ENCODE measurements at places on chromosomes 16 and 17. TPM values are rescaled to one million over a fixed set of nuclear protein-coding genes. Genes with fewer than 3 reads are reported as not detected.

The OSBPL7 gene
- 42.6 TPM for total RNA-seq

The IGSF6 gene
- total RNA-seq, result 0.56 TPM

The NACA2 gene
- total RNA-seq, result not detected

The CCDC200 gene
- not detected for total RNA-seq

The SREBF1 gene
- total RNA-seq, result 38.9 TPM

The TPPP3 gene
- total RNA-seq, result 0.23 TPM

The CHST6 gene
- 0.16 TPM for total RNA-seq

The SCNN1G gene
- total RNA-seq, result not detected

The MYH13 gene
- total RNA-seq, result not detected

- peaks cover 21% of the 10 kb centered on the region for H3K27me3 ChIP-seq
- no peak overlapping the region for H3K27ac ChIP-seq
- no peaks in the 10 kb centered on the region for H3K36me3 ChIP-seq
- no peaks in the 10 kb centered on the region for H3K4me1 ChIP-seq
- no peak overlapping the region for H3K4me3 ChIP-seq
These were observed 15.7 kb upstream of the DHX8 start for GRCh38 chr17:43467981-43468581.

GRCh38 chr16:83743241-83743640, 64.5 kb upstream of the HSBP1 start:
- H3K4me3 ChIP-seq, result no peak overlapping the region
- H3K27ac ChIP-seq, result no peak overlapping the region
- DNase-seq, result no peak
- no peaks in the 10 kb centered on the region for H3K4me1 ChIP-seq
- H3K27me3 ChIP-seq, result no peaks in the 10 kb centered on the region
- H3K36me3 ChIP-seq, result no peaks in the 10 kb centered on the region

- H3K4me1 ChIP-seq, result no peaks in the 10 kb centered on the region
- no peak overlapping the region for H3K4me3 ChIP-seq
- DNase-seq, result no peak
- H3K27ac ChIP-seq, result no peak overlapping the region
- peaks cover 2% of the 10 kb centered on the region for H3K36me3 ChIP-seq
- no peaks in the 10 kb centered on the region for H3K27me3 ChIP-seq
These were observed 19.9 kb downstream of the SNX11 start for GRCh38 chr17:48127371-48128051.

- H3K27ac ChIP-seq, result no peak overlapping the region
- no peaks in the 10 kb centered on the region for H3K36me3 ChIP-seq
- no peak overlapping the region for H3K4me3 ChIP-seq
- H3K4me1 ChIP-seq, result peaks cover 7% of the 10 kb centered on the region
- no peak for DNase-seq
These were observed 64.6 kb downstream of the AXIN2 start for GRCh38 chr17:65496801-65497200.

- no peak overlapping the region for H3K27ac ChIP-seq
- H3K4me1 ChIP-seq, result no peaks in the 10 kb centered on the region
- no peaks in the 10 kb centered on the region for H3K27me3 ChIP-seq
- no peaks in the 10 kb centered on the region for H3K36me3 ChIP-seq
- no peak overlapping the region for H3K4me3 ChIP-seq
These were observed 104.5 kb downstream of the CRLF3 start for GRCh38 chr17:30720013-30720471.

DNA sequence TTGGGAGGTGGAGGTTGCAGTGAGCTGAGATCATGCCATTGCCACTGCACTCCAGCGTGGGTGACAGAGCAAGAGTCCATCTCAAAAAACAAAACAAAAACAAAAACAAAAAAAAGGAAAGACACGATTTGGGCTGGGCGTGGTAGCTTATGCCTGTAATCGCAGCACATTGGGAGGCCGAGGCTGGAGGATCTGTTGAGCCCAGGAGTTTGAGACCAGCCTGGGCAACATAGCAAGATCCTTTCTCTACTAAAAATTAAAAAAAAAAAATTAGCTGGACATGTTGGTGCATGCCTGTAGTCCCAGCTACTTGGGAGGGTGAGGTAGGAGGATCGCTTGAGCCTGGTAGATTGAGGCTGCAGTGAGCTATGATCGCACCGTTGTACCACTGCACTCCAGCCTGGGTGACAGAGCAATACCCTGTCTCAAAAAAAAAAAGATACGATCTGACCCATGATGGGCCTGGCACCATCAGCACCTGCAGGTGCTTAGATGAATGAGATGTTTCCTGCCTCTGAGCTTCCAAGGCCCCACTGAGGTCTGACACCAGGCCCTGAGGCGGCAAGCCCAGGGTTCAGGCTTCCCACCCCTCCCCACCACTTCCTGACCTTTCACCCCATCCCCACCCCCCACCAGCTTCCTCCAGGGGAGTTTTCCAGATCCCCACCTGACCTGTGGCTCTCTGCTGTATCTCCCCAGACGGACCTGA, 21.7 kb downstream of the ATP2A1 start:
- H3K27ac ChIP-seq, result no peak overlapping the region
- DNase-seq, result no peak
- peaks cover 6% of the 10 kb centered on the region for H3K36me3 ChIP-seq
- H3K4me3 ChIP-seq, result no peak overlapping the region

DNA sequence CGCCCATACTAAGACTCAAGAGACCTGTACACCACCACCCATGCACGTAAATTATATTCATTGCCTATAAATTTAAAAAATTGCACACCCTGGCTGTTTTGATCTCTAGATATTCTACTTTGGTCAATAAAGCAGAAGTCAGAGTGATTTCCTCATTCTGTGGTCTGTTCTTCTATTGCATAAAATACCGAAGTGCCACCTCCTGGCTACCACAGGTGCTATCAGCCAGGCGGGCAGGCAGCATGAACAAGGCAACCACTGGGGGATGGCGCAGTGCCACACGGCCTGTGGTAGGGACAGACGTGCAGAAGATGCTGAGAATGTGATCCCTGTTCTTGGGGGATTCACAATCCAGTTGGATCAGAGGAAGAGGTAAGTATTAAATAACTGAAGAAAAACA, 122.3 kb downstream of the CDK5R1 start:
- no peak overlapping the region for H3K4me3 ChIP-seq
- H3K27me3 ChIP-seq, result no peaks in the 10 kb centered on the region
- H3K27ac ChIP-seq, result no peak overlapping the region
- H3K4me1 ChIP-seq, result no peaks in the 10 kb centered on the region
- DNase-seq, result peak; percentile 75

- H3K27ac ChIP-seq, result no peak overlapping the region
- H3K4me3 ChIP-seq, result no peak overlapping the region
- no peaks in the 10 kb centered on the region for H3K36me3 ChIP-seq
- no peak for DNase-seq
- H3K27me3 ChIP-seq, result no peaks in the 10 kb centered on the region
- no peaks in the 10 kb centered on the region for H3K4me1 ChIP-seq
These were observed 526 bp upstream of the MFSD6L start for GRCh38 chr17:8799570-8800212.

GRCh38 chr17:50853015-50853615, 13.0 kb downstream of the TOB1 start:
- H3K4me3 ChIP-seq, result no peak overlapping the region
- no peak overlapping the region for H3K27ac ChIP-seq
- no peaks in the 10 kb centered on the region for H3K36me3 ChIP-seq
- no peaks in the 10 kb centered on the region for H3K27me3 ChIP-seq

GRCh38 chr17:31313982-31314781, at the start of gene EVI2B:
Gene EVI2B, minus strand, starts transcription at chr17:31314054. Its CDS starts 8,445 bp downstream, at chr17:31305609.
- H3K4me3 ChIP-seq, result peak within 1 kb of the TSS; percentile 67
- no peaks in the 10 kb centered on the region for H3K36me3 ChIP-seq
- H3K27ac ChIP-seq, result peak within 1 kb of the TSS; percentile 90
- DNase-seq, result no peak

DNA sequence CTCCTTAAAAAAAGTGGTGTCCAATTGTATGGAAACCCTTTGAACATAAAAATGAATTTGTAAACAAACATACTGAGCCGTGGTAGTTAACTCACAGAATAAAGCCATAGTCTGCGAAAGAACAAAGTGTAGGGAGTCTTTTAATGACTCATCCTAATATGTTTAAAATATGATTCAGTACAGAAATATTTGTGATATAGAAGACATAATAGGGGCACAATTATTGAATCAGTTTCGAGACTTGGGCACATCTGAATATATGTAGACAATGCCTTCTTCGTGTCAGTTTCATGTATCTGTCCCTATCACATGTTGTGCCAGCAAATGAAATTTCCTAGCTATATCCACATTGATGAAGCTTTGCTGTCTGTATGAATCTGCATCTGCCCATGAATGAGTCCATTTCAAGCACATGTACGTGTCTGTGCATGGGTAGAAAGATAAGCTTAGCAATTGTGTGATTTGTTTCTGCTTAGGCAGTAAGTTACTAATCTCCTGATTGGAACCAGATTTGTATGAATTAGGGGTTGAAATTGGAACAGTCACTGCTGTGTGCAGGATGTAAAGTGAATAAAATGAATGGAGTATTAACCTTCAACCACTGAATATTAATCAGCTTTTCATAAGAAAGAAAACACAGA, 112.5 kb upstream of the SOX9 start:
- no peaks in the 10 kb centered on the region for H3K4me1 ChIP-seq
- H3K4me3 ChIP-seq, result no peak overlapping the region
- no peaks in the 10 kb centered on the region for H3K36me3 ChIP-seq
- DNase-seq, result no peak

GRCh38 chr17:55059724-55060123, 91.2 kb downstream of the STXBP4 start:
- H3K4me1 ChIP-seq, result no peaks in the 10 kb centered on the region
- no peak for DNase-seq
- no peaks in the 10 kb centered on the region for H3K27me3 ChIP-seq
- H3K27ac ChIP-seq, result no peak overlapping the region

DNA sequence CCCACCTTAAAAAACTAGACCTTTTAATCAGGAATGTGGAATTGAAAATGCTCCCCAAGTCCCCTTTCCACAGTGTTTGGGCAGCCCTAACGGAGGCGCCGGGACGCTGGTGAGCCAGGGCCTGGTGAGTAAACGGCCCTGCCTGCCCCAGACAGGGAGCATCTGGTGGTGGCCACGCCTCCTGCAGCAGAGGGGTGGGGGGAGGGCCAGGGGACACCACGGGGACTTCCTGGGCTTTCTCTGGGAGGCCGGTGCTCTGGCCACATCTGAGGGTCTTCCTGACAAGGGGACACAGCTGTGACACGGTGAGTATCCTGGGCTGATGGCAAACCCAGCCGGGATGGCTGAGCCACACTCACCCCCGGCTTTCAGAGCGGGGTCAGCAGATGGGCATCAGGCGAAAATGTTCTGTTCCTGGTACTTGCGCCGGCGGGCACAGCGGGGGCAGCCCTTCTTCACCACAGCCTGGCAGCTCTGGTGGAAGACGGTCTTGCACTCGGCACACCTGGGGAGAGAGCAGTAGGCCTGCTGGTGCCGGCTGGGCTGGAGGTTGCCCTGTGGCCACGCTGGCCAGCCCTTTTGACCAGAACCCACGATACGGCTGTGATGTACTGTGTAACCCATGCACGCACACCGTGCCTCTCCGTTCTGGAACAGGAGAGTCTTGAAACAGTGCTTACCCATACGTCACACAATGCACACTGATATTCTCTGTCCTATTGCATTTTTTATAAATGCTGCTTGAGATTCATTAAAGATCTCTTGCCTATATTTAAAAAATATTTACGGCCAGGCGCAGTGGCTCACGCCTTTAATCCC, 5.0 kb upstream of the ARHGAP27 start:
- H3K27me3 ChIP-seq, result no peaks in the 10 kb centered on the region
- no peak overlapping the region for H3K27ac ChIP-seq
- H3K36me3 ChIP-seq, result peaks cover 6% of the 10 kb centered on the region
- no peak overlapping the region for H3K4me3 ChIP-seq
- DNase-seq, result no peak
- peaks cover 14% of the 10 kb centered on the region for H3K4me1 ChIP-seq

GRCh38 chr17:65762973-65763372, 201.5 kb upstream of the AXIN2 start:
- DNase-seq, result no peak
- peaks cover 4% of the 10 kb centered on the region for H3K27me3 ChIP-seq
- no peaks in the 10 kb centered on the region for H3K4me1 ChIP-seq
- H3K27ac ChIP-seq, result no peak overlapping the region

GRCh38 chr17:39062846-39063680, 88.4 kb downstream of the PLXDC1 start:
- no peak overlapping the region for H3K4me3 ChIP-seq
- no peaks in the 10 kb centered on the region for H3K27me3 ChIP-seq

GRCh38 chr17:3963237-3964201, 718 bp downstream of the ATP2A3 start:
- H3K4me3 ChIP-seq, result peak overlapping the region; percentile 98
- peaks cover 5% of the 10 kb centered on the region for H3K36me3 ChIP-seq
- no peaks in the 10 kb centered on the region for H3K27me3 ChIP-seq
- peak overlapping the region; percentile 49 for H3K27ac ChIP-seq

- no peaks in the 10 kb centered on the region for H3K4me1 ChIP-seq
- no peak overlapping the region for H3K27ac ChIP-seq
- H3K36me3 ChIP-seq, result no peaks in the 10 kb centered on the region
- no peak for DNase-seq
- H3K27me3 ChIP-seq, result no peaks in the 10 kb centered on the region
- H3K4me3 ChIP-seq, result no peak overlapping the region
These were observed 386.5 kb upstream of the RBFOX1 start for GRCh38 chr16:6946106-6946505.

DNA sequence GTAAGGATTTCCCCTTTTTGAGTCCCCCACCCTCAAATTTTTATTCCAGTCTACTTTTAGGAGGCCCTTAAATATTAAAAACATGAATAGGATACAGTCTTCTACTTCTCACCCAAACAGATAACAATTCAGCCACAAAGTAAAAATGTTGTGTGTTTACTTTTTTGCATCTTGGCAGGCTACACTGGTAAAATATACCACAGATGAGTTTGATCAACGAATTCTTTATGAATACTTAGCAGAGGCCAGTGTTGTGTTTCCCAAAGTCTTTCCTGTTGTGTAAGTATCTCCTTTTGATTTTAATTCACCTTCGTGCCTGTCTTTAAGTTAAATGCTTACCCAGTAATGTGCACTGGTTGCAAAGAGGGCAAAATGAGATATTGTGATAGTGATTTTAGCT, 34.4 kb upstream of the RAB11FIP4 start:
- peaks cover 9% of the 10 kb centered on the region for H3K36me3 ChIP-seq
- H3K27me3 ChIP-seq, result no peaks in the 10 kb centered on the region
- no peaks in the 10 kb centered on the region for H3K4me1 ChIP-seq
- DNase-seq, result no peak
- H3K27ac ChIP-seq, result no peak overlapping the region
- no peak overlapping the region for H3K4me3 ChIP-seq

DNA sequence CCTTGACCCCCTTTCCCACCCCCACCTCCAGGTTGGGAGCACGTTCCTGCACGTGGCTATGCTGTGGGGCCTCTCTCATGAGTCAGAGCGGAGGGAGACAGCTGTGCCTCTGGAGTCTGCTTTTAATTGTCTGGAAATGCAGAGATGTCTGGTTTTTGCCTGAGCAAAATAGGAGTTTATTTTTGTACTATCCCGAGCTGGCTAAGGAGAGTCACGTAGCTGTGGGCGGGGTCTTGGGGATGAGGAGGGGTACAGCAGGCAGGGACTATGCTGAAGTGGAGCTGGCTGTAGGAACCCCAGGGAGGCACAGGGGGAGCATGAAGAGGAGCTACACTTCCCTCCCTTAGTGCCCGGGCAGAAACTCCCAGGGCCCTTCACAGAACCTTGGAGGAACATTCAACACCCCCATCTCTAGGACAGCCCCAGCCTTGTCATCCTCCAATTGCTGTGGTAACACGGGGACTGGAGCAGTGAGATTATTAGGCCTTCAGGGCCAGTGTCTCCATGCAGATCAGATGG, 44.7 kb upstream of the LGALS9 start:
- H3K27me3 ChIP-seq, result no peaks in the 10 kb centered on the region
- peaks cover 16% of the 10 kb centered on the region for H3K36me3 ChIP-seq
- no peak overlapping the region for H3K27ac ChIP-seq

Data from T-cell (primary cell).